Stimulated activated CD8-positive, alpha-beta memory T cell treated with anti-CD3 and anti-CD28 coated beads, Interleukin-4, amount 100 ng/mL, for 1 hour (primary cell): ENCODE measurements at places on chromosomes 11 and 22.

DNA sequence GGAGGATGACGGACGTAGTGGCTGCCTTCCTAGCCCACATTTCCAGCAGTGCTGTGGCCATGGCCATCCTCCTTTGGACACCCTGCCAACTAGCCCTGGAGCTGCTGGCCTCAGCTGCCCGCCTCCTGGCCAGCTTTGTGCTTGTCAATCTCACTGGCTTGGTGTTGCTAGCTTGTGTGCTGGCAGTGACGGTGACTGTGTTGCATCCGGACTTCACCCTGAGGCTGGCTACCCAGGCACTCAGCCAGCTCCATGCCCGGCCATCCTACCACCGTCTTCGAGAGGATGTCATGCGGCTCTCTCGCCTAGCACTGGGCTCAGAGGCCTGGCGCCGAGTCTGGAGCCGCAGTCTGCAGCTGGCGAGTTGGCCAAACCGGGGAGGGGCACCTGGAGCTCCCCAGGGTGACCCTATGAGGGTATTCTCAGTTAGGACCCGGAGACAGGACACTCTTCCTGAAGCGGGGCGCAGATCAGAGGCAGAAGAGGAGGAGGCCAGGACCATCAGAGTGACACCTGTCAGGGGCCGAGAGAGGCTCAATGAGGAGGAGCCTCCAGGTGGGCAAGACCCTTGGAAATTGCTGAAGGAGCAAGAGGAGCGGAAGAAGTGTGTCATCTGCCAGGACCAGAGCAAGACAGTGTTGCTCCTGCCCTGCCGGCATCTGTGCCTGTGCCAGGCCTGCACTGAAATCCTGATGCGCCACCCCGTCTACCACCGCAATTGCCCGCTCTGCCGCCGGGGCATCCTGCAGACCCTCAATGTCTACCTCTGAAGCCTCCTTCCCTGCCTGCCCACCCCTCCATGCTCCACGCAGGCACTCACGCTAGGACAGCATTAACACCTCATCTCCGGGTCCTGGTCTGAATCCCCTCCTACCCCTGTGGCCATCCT lies 1.6 kb downstream of the RNF26 start:
- DNase-seq: no peak

DNA sequence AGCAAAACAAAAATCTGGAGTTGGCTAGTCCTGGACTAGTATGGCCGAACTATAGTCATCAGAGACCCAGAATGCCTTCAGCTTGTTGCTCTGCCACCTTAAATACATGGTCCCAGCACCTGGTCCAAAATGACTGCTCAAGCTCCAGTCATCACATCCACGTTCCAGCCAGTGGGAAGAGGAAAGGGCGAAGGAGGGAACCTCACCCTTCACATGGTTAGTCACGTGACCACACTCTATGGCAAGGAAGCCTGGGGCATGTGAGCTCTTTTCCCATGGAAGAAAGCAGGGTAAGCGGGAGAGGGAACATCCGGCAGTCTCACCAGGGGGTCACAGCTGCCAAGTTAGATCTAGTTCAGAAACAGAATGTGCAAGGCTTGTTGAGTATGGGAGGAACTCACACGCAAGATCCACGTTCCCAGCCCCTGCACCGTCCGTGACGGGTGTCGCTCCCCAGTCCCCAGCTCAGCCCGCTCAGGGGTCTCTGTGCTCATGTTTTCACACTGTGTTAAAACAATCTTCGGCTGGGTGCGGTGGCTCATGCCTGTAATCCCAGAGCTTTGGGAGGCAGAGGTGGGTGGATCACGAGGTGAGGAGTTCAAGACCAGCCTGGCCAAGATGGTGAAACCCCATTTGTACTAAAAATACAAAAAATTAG lies 1.9 kb upstream of the ANO9 start:
- DNase-seq: no peak

- DNase-seq: no peak
Observed at GRCh38 chr22:40300884-40301672, 45.2 kb upstream of the ADSL start.

- DNase-seq: no peak
Observed at GRCh38 chr11:20483931-20484330, 96.4 kb downstream of the PRMT3 start.

DNA sequence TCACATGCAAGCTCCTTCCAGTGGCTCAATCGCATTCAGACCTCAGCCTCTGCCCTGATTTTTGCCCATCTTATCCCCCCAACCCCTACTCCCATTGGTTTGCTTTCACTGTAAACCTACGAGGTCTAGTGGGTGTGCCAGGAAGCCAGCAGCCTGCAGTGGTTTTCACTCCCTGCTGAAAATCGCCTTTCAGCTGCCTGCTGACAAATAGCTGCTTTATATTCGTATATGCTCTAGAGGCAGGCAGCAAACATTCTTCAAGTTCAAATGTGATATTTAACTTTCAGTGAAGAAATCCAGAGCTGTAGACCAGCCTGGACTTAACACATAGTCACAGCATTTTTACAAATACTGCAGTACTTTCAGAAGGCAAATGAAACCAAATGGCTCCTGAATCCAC lies 92.8 kb upstream of the APOA1 start:
- peak; percentile 20 for DNase-seq

DNA sequence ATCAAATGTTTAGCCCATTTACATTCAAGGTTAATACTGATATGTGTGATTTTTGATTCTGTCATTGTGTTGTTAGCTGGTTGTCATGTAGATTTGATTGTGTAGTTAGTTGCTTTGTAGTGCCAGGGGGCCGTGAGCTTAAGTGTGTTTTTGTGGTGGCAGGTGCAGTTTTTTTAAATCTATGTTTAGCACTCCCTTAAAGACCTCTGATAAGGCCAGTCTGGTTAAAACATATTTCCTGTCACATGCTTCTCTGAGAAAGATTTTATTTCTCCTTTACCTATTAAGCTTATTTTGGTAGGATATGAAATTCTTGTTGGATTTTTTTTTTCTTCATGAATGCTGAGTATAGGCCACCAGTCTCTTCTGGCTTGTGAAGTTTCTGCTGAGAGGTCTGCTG lies 540.6 kb downstream of the LUZP2 start:
- DNase-seq: no peak

- no peak for DNase-seq
Observed at GRCh38 chr11:68468217-68468828, 7.8 kb downstream of the PPP6R3 start.

GRCh38 chr22:36900880-36901279 lies 12.5 kb upstream of the CSF2RB start:
- DNase-seq: no peak

DNA sequence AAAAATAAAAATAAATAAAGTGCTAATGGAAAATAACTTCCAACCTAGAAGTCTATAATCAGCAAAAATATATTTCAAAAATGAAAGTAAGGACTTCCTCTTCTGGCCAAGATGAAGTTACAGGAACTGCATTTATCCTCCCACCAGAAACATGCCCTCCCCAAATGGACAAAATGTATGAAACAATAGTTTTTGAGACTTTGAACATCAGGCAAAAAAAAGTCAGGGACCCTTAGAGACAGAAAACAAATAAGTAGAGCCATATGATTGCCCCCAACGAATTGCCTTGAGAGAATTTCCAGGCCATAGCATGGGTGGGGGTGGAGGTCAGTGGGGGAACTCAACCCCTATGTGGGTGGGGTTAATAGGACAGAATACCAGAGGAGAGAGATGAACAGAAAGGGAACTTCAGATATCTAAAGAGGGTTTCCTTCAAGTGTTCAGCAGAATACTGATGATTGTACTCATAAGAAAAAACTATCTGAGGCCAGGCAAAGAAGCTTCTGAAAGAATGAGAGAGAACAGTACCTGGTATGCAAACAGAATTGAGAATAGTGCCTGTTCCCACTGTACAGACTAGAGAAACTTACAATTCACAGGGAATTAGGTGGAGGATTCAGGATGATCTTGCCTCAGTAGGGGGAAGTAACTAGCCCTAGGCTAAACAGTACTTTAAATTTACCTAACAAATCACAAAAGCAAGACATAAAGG lies 26.6 kb upstream of the IL10RA start:
- DNase-seq: no peak

GRCh38 chr11:12902791-12903486 lies 106.2 kb upstream of the RASSF10 start:
- no peak for DNase-seq

- no peak for DNase-seq
Observed at GRCh38 chr11:119797736-119798135, 68.7 kb upstream of the NECTIN1 start.

DNA sequence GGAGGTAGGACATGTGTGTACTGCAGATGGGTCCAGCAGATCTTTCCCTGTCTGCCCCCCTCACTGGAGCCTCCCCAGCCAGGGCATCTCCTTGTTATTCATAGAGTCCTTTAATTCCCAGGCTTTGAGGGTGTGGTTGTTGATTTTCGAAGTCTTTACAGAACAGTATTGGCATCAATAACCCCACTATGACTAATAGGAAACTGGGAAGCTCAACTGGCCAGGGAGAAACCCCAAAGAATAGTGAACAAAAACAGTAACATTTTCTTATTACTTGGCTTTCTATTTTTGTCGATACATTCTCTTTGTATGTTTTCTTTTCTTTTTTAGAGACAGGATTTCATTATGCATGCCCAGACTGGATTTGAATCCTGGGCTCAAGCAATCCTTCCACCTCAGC lies 57.9 kb downstream of the NF2 start:
- DNase-seq: no peak

DNA sequence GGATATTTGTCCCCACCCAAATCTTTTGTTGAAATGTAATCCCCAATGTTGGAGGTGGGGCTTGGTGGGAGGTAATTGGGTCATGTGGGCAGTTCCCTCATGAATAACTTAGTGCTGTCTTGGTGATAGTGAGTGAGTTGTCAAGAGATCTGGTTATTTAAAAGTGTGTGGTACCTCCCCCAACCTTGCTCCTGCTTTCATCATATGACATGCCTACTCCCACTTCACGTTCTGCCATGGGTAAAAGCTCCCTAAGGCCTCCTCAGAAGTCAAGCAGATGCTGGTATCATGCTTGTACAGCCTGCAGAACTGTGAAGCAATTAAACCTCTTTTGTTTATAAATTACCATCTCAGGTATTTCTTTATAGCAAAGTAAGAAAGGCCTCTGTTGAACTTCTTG lies 30.6 kb downstream of the AAMDC start:
- no peak for DNase-seq

- no peak for DNase-seq
Observed at GRCh38 chr11:44992774-44993173, 42.1 kb upstream of the TP53I11 start.
